GM04504 (cell line): ENCODE measurements at places on chromosomes 5 and 9.

DNA sequence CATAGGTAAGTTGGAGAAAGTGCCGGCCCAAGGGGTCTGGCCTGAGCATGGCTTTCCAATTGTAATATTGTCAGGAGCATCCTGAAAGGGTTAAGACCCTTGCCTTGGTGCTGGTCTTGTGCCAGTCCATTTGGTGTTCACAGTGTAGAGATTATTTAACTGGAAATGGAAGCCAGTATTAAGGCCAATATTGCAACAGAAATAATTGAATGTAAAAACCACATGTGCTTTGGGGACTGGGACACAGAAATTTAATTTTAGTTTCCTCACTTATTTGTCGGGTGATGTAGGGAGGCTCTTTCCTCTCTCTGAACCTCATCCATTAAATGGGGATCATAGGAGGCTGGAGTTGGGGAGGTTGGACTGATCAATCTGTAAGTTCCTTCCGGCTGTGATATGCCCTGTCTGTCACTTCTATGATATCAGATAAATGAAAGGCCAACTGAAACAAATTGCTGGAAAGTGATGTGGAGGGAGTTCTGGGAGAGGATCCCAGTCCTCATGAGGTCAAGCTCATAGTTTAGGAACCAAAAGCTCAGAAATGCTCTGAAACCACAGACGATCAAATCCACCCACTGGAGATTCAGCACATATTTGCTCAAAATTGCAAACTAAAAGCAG lies 54.8 kb upstream of the COL15A1 start:
- no peak for DNase-seq

DNA sequence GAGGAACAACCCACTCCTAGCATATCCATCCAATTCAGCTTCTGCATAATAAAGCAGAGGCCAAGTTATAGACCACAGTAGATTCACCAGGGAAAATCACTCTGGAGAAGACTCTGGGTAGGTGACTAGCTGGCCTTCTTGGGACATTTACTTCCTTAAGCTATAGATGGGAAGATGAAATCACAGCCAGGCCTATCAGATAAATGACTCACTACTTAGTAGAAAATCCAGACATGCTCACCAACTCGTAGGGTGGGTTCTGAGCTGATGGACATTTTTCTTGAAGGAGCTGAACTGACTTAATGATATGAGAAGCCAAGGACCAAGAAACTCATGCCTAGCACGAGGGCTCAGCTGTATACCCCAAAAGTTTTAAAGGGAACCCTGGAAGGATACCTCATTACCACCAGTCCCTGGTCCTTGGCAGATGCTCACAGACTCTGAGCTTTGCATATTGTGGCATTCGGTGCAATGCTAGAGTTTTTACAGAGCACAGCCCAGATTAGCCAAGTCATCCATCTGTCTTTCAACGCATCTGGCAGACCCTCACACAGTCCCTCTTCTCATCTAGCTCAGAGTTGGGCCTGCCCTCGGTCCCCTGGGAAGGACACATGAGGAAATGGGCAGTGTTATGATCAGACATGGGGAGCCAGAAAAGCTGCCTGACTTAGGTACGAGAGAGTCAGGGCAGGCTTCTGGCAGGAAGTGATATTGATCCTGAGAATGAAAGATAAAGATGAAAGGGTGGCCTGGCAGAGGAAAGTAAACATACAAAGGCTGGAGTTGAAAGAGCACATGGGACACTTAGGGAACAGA lies 15.0 kb downstream of the ACSL6 start:
- no peak for DNase-seq

DNA sequence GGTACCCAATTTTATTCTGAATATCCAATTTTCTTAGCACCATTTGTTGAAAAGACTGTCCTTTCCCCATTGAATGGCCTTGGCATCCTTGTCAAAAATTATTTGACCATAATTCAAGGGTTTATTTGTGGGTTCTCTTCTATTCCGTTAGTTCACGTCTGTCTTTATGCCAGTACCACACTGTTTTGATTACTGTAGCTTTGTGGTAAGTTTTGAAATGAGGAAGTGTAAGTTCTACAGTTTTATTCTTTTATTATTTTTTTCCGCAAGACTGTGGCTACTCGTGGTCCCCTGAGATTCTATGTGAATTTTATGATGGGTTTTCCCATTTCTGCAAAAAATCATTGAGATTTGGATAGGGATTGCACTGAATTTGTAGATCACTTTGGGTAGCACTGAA lies 402.6 kb downstream of the PLK2 start:
- DNase-seq: no peak

DNA sequence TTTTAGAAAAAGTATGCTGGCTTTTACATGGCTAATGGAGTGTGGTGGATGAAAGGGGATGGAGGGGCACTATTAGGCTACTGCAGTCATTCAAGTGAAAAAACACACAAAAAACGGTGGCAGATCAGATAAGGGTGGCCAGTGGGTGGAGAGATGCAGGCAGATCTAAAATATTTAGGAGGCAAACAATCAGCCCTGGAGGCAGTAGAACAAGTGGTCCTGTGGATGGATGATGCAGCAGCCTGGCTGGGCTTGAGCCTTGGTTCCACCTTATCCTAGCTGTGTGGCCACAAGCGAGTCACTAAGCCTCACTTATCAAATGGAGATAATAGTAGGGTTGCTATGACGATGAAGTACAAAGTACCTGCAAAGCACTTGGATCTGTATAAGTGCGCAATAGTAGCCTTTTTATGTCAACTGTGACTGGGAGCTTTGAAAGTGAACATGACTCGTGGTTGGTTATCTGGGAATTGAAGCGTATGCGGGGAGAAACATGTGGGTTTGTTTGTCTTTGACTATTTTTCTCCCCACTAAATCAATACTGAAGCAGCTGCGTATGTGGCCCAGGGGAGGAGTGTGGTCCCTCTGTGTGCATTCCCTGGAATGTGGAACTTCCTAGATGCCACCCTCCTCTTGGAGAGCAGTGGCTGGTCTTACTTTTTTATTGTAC lies 20.2 kb downstream of the NSG2 start:
- no peak for DNase-seq

- DNase-seq: no peak
These were observed 148.2 kb downstream of the C9orf50 start for GRCh38 chr9:129472651-129473102.

DNA sequence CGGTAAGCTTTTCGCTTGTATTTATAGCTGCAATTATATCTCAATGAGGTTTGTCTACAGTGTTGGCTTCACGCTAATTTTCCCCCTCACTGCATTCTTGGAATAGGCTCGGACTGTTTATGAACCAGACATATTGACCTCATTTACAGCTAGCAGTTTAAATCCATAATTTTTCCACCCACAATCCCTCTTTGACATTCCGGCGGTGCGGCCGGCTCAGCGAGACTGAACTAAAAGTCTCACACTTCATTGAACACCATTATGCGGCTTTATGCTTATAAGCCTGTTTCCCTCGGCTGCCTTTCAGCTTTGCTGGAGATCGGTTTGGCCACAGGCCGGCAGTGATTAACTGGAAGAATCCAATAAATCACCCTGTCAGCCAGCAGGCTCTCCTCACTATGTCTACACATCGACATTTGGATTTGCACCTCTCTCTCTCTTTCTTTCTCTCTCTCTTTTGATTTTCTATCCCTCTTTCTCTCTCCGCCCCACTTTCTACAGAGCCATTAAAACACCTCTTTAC lies 315.0 kb upstream of the TLE4 start:
- DNase-seq: peak; percentile 87

GRCh38 chr5:76007904-76008303 lies 75.3 kb upstream of the SV2C start:
- no peak for DNase-seq

- no peak for DNase-seq
These were observed 260.1 kb upstream of the RGMB start for GRCh38 chr5:98513380-98513779.

DNA sequence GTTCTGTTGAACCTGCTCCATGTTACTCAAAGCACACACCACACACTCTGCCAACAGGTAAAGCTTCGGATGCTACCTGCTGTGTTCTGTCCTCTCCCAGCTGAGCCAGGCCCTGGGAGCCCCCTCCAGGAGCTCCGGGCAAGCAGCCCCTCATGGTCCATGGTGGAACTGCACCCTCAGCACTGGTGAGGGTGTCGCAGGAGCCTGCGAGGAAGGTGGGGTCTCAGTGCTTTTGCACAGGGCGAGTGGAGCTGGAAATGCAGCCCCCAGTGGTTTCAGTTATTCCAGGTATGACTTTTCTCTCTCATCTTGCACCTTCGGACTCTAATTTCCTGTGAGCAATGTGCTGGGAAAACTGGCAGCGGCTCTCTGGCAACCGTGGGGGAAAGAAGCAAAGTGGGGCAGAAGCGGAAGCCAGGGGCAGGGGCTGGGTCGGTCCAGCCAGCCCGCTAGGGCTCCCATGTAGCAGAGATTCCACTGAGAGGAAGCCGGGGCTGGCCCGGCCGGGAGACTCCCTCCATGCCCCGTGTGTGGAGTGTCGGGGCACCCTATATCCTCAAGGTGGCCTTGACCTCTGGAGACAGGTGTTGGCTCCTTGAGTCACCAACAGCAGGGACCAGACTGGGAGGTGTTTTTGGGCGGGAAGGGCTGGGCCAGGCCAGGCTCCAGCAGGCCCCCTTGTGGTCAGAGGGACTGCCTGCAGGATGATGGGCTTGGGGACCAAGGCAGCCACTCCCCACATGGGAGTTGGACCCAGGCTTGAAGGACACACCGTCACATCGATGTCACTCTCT lies 75.6 kb upstream of the PRSS3 start:
- DNase-seq: no peak

GRCh38 chr5:155504606-155505005 lies 491.1 kb downstream of the KIF4B start:
- DNase-seq: no peak

DNA sequence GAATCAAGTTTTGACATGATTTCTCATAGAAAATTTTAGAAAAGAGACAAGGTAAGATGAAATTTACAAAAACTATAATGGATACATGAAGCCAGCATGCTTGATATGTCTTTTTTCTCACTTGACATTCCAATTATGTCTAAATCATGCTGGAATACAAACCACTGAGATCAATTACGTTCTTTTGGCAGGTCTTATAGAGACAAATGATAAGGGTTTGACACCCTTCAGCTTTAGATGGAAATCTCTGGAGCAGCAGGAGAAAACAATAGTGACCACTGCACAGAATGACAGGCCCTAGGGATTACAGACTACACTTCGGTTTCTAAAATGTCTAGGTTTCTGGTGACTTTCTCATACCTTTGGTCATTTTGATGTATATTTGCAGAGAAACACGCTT lies 342.9 kb downstream of the TRPM3 start:
- DNase-seq: no peak

GRCh38 chr5:52065182-52065581 lies 681.9 kb downstream of the ISL1 start:
- no peak for DNase-seq

- no peak for DNase-seq
These were observed 57.1 kb upstream of the IZUMO3 start for GRCh38 chr9:24602693-24603352.

GRCh38 chr9:134630393-134630790 lies 11.2 kb upstream of the COL5A1 start:
- DNase-seq: no peak

DNA sequence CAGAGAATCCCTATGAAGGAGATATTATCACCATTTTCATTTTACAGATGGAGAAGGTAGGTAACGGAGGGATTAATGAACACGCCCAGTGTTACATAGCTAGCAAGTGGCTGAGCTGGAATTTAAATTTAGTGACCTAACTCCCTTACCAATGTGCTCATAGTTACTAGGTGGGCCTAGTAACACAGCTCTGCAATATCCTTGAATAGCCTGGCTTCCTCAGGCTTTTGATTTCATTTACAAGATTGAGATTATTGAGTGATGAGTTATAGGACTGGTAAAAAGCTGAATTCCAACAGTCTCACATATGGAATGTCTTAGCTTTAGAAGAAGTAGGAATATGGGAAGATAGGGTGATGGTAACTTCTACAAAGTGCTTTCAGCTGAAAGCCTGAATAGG lies 336.3 kb upstream of the KIF2A start:
- DNase-seq: no peak

GRCh38 chr9:15101095-15101494 lies 190.9 kb upstream of the FREM1 start:
- DNase-seq: no peak

DNA sequence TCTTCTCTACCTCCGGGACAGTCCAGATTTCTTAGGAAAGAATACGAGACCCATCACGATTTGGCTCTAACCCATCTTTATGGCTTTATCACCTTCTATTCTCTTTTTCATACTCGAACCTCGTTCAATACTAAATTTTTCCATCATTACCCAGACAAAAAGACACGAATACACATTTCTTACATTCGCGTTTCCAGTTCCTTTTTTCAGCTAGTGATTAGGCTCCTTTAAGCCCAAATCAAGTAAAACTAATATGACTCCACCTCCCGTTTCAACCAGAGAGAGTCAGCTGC lies 506 bp downstream of the ZBTB6 start:
- no peak for DNase-seq

GRCh38 chr9:127123064-127123890 lies 842 bp upstream of the ANGPTL2 start:
- DNase-seq: no peak

- DNase-seq: no peak
These were observed 142.1 kb downstream of the MED10 start for GRCh38 chr5:6236170-6236793.

DNA sequence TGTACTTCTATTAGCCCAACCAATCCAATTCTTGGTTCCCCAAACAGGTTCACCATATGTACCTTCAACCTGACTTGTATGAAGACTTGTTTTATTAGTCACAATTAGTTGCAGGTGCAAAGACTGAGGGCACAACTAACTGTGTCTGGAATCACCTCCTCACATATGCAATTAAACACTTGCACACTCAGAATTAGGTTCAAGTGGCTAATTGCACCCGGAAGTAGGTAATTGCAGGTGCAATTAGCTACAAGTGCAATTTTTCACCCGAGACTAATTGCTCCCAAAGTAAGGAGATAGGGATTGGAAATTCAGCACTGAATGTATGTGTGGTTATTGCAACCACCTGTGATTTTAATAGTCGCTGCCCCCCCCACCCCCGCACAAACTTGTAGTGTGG lies 338.9 kb downstream of the ZSWIM6 start:
- DNase-seq: no peak

GRCh38 chr9:87149799-87150198 lies 202.5 kb upstream of the GAS1 start:
- no peak for DNase-seq

DNA sequence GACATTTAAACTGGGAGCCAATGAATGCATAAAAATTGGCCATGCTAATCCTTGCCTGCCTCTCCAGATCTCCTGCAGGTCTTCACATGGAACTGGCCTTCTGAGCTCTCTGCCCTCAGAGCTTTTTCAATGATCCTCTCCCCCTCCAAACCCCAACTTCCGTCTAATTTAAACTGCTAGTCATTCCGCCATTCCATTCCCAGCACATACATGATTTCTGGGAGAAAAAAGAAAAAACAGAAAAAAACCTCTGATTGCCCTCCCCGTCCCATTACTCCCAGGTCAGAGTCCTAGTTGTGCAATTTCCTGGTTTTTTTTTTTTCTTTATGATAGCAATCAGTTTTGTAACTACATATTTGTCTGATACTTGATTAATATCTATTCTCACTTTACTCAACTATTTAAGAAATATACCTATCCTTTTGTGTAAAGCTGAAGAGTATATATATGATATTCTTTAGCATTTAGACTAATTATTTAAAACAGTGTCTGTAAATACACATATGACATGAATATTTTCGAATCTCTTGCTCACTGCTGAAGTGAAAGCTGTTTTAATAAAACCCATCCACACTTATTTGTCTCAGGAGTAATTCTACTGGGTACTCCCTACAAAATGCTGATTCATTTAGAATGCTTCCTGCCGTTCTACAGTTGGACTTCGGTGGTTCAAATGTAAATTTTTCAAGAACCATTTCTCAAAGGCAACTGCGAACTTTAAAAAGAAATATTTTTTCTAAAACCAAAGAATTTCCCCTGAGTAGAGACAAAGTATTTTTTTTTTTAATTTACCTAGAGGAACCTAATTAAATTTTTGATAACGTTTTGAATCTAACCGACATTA lies 1.6 kb downstream of the HINT1 start:
- DNase-seq: no peak
